ENCODE measurements at places on chromosomes 2 and 18.

GRCh38 chr2:202278036-202278760 is 12.6 kb downstream of the NOP58 start:
- DNase-seq = no peak

GRCh38 chr2:196849895-196850294 is 40.7 kb upstream of the C2orf66 start:
- DNase-seq = no peak

- DNase-seq = no peak
Measured at GRCh38 chr2:152485954-152486736, 151.2 kb downstream of the FMNL2 start.

DNA sequence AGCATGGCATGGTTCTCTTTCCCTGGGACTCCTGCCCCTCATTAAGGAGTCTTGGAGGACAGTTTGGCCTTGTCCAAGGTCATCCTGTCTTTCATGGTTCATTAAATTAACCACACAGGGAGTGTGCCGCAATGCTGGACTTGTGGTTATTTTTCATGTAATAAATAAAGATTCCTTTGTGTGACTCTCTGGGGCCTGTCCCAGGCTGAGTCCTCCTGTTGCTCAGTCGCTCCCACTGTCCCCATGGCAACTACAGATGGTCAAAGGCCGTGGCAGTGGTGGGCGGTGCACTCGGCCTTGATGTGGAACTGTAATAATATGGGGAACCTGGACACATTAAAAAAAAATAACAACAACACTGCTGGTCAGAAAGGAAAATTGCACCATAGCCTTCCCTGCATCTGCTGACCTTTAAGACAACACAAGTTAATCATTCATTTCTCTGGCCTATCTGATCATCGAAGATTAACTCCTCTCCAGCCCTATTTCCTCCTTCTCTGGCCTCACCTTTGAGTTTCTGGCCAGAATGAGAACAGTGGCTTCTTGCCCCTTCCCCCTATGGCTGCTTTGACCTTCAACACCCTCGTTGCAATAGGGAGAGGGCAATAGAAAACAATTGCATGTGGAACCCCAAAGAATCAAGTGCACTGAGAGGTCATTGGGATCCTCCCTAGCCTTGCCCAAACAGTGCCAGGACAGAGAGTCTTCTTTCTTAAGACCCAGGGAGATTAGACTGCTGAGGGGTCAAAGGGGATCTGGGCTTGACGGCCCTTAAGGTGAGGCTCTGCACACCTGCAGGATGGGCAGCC is 44.7 kb downstream of the PSD4 start:
- no peak for DNase-seq

DNA sequence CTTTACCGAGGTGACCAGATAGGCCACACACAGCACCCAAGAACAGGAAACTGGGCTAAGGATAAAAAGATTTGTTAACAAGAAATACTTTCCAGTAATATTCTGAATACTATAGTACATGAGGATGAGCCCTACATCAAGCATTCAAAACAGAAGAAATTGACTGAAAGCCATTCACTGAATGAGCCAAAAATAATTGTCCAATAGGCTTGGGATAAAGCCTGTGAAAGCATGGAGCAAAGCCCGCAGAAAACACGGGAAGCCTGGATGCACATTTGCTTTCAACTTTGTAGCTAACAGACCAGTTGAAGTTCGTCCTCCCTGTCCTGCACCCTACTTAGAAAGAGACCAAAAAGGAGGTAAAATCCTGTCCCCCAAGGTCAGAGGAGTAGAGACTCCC is 56.3 kb downstream of the DIPK1C start:
- no peak for DNase-seq

Measured in fibroblast of skin of left biceps (primary cell).